Chondrocyte (in vitro differentiated cells): ENCODE measurements at places on chromosomes 13 and 19. TPM values are rescaled to one million over a fixed set of nuclear protein-coding genes. Genes with fewer than 3 reads are reported as not detected.

DNA sequence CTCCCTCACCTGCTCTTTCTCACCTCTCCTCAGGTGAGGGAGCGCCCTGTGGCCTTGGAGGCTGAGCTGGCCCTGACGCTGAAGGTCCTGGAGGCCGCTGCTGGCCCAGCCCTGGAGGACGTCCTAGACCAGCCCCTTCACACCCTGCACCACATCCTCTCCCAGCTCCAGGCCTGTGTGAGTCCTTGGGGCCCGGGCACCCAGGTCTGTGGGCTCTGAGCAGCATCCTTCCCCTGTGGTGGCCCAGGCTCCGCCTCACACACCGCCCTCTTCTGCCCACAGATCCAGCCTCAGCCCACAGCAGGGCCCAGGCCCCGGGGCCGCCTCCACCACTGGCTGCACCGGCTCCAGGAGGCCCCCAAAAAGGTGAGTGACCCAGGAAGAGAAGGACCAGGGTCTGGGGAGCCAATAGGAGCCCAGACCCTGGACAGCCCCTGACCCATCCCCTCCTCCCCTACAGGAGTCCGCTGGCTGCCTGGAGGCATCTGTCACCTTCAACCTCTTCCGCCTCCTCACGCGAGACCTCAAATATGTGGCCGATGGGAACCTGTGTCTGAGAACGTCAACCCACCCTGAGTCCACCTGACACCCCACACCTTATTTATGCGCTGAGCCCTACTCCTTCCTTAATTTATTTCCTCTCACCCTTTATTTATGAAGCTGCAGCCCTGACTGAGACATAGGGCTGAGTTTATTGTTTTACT, 1.9 kb downstream of the IFNL1 start:
- H3K4me3 ChIP-seq: no peak overlapping the region
- DNase-seq: peak; percentile 68
- no peak overlapping the region for H3K27ac ChIP-seq
- H3K27me3 ChIP-seq: peaks cover 46% of the 10 kb centered on the region

- DNase-seq: no peak
- H3K4me3 ChIP-seq: no peak overlapping the region
- H3K4me1 ChIP-seq: no peaks in the 10 kb centered on the region
- peaks cover 13% of the 10 kb centered on the region for H3K27me3 ChIP-seq
- H3K36me3 ChIP-seq: no peaks in the 10 kb centered on the region
Measured at GRCh38 chr19:39728040-39728439, 9.8 kb downstream of the CLC start.

DNA sequence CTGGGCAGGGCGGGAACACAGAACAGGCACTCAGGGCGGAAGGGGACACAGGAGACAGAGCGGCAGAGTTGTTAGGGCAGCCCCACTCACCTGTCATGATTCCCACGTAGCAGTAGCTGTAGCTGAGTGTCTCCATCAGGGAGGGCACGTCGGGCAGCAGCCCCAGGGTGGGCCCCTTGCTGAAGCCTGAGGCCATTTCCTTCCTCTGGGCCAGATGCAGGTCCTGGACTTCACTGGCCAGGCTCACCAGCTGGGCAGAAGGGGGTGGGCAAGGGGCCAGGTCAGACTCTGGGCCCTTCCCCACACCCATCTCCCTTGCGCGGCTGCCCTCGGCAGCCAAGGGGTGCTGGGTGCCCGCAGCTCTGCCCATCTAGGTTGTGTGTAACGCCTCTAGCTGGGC, 5.9 kb downstream of the MBOAT7 start:
- DNase-seq: no peak
- H3K36me3 ChIP-seq: peaks cover 4% of the 10 kb centered on the region
- no peak overlapping the region for H3K27ac ChIP-seq
- H3K27me3 ChIP-seq: no peaks in the 10 kb centered on the region
- H3K4me3 ChIP-seq: no peak overlapping the region

- peaks cover 7% of the 10 kb centered on the region for H3K36me3 ChIP-seq
- no peaks in the 10 kb centered on the region for H3K27me3 ChIP-seq
- H3K27ac ChIP-seq: no peak overlapping the region
- no peak overlapping the region for H3K4me3 ChIP-seq
- H3K4me1 ChIP-seq: no peaks in the 10 kb centered on the region
Measured at GRCh38 chr13:97077341-97077740, 83.1 kb upstream of the OXGR1 start.

Gene CEACAM21
- total RNA-seq: not detected in 3 replicates
